Bone marrow (tissue), 2 donors: ENCODE measurements at places on chromosomes 6 and 20.
A peak's percentile ranks its signal among the peaks of the same experiment; 100 is the strongest.

GRCh38 chr20:33539129-33539528 lies 49.2 kb downstream of the CBFA2T2 start:
- DNase-seq = no peak

GRCh38 chr6:27742833-27743573 lies 169.2 kb downstream of the OR2B2 start:
- DNase-seq = no peak

GRCh38 chr20:50379991-50380696 lies 130.0 kb upstream of the PTPN1 start:
- DNase-seq = no peak

DNA sequence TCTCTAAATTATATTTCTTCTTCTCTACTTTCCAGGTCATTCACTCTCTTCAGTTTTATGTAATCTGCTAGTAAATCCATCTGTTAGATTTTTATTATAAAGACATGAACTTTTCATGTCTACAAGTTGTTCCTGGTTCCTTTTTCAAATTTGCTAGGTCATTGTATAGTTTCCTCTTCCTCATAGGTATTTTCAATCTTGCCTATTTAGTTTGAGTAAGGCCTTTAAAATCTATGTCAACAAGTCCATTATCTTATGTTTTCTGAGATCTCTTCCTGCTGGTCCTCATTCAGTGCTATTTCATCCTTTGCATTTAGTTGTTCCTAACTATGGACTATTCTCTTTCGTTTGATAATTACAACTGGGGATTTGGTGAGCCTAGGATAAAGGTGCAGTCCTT lies 11.0 kb downstream of the RRBP1 start:
- DNase-seq = no peak

DNA sequence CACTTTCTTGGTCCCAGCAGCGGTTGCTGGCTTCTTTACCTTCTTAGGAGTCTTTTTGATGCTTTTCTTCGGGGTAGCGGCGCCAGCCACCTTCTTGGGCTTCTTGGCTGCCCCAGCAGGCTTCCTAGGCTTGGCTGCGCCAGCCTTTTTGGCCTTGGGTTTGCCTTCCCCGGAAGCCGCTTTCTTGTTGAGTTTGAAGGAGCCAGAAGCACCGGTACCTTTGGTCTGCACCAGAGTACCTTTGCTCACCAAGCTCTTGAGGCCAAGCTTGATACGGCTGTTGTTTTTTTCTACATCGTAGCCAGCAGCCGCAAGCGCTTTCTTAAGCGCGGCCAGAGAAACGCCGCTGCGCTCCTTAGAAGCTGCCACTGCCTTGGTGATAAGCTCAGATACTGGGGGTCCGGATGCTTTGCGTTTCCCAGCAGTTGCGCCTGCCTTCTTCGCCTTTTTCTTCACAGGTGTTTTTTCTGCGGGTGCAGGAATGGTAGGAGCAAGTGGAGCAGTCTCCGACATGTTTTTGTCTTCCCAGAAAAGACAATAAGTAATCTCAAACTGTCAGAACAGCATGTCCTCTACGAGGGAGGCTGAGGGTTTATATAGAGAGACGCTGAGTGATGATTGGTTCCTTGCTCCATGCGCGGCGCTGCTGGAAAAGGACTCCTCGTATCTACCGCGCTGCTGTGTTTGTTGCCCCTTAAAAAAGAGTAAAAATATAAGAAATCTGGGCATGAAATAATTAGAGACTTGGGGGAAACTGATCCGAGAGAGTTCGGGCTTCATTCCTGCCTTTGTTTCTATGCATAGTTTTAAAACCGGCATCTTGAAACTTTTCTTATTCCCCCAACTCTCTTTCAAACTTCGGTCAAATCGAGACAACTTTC lies 130.3 kb upstream of the BTN3A2 start:
- peak; percentile 93 for DNase-seq

- no peak for DNase-seq
These were observed 65.6 kb upstream of the ARMH2 start for GRCh38 chr6:24864343-24864742.

DNA sequence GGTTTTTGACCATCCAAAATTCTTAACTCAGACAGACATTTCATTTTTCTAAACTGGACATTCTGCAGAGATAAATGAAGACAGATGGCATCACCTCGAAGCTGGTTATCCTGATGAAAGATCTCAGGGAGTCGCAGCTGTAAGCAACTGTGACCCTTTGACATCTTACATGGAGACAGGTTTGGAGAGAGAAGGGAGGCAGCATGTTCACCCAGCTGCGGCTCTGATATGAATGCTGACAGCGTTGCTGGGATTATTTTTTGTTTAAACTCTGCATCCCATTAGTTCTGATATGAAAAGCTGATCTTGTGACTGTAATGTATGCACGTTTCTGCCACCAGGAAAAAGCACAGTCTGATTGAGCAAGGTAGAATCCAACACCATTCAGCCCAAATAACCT lies 89.4 kb downstream of the C6orf118 start:
- DNase-seq = no peak

GRCh38 chr6:124393536-124393935 lies 568.7 kb upstream of the RNF217 start:
- DNase-seq = no peak
